ENCODE measurements at places on chromosomes 4 and X.

DNA sequence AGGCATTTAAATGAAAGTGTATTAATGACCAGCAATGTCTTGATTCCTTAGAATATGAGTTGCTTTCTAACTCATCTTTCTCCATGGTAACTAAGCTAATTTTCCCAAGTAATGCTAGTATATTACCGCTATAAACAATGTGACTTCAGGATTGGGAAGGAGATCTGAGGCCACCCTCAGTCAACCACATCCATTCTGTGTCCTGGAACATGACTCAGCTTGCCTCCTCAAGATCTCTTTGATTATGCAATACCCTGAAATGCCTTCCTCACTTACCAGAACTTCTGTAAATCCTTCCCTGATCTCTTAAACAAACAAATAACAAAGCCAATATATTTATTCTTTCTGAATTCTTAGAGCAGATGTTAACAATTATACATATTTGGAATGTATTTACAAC is 1495.5 kb downstream of the PCDH18 start:
- no peak for DNase-seq

DNA sequence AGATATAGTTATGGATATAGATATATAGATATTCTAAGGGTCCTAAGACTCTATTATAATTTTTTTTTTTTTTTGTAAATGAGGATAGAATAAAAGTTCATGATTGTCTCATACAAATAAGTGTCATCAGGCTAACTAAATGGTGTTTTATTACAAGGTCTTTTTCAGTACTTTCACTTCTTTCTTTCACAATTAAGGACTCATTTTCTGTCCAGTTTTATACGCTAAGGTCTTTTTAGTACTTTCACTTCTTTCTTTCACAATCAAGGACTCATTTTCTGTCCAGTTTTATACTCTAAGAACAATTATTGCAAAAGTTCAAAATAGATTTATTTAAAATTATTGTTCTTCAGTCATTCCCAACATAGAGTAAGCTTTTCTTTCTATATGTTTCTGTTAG is 32.7 kb downstream of the RUFY3 start:
- no peak for DNase-seq

DNA sequence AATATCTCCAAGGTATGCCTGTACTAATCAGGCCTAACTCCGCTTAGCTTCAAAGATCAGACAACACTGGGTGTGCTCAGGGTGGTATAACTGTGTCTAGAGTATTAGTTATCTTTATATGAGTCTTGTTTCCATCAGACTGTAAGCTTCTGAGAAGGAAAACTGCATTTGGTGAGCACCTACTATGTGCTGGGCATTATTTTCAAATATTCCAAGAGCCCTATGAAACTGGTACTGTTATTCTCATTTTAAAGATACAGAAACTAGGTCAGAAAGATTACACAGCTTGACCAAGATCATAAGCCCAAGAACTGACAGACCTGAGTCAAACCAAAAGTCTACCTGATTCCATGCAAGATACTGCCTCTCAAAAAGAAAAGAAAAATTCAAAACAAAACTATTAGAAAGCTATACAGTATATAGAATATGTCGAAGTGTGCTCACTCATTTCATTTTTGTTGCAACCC is 44.4 kb downstream of the LRBA start:
- no peak for DNase-seq

DNA sequence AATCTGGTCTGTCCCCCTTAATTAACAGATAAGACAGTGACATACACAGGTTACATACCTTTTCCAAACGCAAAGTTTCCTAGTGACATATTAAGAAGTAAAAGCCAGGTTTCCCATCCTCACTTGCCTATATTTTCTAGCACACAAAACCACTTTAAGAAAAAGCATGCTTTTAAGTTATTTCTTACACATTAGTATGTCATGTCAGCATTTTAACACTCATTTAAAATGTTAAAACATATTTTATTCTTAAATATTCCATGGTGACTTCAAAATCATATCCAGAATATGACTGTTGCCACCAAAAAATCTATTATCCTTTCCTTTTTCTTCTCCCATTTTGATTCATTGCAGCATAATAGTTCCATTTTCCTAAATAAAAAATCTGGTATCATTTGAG is 1830.2 kb downstream of the STIM2 start:
- no peak for DNase-seq

GRCh38 chr4:175656649-175657048 is 155.4 kb downstream of the GPM6A start:
- no peak for DNase-seq

DNA sequence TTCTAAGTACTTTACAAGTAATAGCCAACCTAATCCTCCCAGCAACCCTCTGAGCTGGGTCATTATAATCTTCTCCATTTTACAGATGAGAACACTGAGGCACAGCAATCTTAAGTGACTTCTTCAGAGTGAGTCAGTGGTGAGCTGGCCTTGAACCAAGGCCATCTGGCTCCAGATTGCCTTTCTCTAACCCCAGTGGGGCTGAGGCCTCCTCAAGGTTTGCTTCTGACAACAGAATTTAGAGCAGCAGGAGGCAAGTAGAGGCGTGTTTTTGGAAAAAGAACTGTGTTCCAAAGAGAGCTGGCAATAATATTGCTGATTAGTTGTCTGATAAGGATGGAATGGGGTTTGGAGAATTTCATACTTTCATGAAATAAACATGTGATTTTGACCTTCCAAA is 41.2 kb downstream of the PIR start:
- no peak for DNase-seq

DNA sequence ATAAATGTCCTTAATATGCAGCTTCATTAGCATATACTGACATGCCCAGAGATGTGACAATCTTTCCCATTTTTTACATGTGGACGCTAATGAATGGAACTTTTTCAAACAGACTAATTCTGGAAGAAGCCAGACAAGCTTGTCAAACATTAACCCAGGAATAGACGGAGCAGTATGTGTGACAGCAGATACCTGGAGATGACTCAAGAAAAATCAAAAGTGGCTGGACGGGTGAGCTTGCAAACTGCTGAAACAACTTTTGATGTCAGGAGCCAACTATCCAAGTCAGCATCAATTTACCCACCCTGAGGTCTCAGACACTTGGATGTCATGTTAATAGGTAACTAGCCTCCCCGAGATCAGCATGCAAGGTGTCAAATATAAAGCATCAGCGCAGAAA is 183.0 kb downstream of the PACRGL start:
- DNase-seq = no peak

GRCh38 chrX:40247382-40247781 is 149.6 kb upstream of the BCOR start:
- DNase-seq = no peak

- no peak for DNase-seq
Measured at GRCh38 chr4:60313611-60314178, 886.4 kb upstream of the ADGRL3 start.

GRCh38 chr4:10164877-10165283 is 48.3 kb upstream of the WDR1 start:
- DNase-seq = no peak

- no peak for DNase-seq
Measured at GRCh38 chrX:45781901-45782553, 581.4 kb upstream of the DIPK2B start.

DNA sequence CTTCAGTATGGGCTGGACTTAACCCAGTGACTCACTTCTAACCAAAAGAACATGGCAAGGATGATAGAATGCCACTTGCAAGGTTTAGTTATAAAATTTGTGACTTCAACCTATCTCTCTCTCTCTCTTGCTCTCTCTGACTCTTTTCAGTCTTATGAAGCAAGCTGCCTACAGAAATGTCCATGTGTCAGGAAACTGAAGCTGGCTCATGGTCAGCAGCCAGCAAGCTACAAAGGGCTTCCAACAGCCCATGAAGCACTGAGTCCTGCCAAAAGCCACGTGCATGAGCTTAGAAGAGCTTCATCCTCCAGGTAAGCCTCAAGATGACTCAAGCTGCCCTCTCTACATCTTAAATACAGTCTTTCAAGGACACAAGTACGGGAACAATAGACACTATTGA is 100.3 kb downstream of the HS3ST1 start:
- no peak for DNase-seq

All from CD4-positive, alpha-beta T cell treated with Interleukin-12 subunit alpha and Interleukin-12 subunit beta, for 1 hour (primary cell).